ENCODE measurements at places on chromosomes 7 and 10.

DNA sequence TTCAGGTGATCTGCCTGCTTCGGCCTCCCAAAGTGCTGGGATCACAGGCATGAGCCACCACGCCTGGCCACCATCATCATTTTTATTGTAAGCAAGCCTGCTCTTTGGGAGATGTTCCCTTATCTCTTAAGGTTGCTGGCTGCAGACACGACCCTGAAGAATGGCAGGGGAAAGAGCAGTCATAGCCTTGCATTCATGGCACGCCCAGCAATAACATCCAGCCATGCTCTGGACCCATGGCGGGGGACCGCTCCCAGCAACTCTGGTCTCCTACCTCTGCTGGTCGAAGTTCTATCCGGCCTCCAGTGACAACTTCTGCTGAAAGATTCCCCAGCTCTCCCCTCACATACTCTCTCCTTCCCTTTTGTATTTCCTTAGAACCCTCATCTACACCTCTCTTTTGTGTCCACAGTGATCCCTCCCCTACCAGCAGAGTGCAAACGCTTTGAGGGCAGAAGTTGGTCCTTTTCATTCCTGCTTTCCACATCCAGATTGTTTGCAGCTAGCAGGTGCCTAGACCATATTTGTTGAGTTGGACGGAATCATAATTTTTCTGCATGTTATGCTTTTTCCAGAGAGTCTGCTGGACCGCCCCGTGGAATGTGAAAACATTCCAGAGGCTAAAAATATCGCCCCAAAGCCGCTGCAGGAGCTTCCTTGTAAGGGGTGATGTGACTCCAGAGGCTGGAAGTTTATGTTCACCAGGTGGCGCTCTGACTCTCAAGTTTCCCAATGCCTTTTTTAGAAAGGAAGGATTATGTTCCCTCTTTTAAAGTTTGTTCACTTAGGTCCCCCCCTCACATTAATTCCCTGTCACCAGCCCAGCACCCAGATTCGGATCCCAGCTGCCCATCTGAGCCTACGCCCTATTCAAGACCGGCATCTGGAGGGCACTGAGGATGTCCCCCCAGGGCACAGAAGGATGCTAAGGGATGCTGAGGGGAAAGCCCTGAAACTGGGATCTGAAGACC, 4.3 kb upstream of the MARVELD1 start:
- no peak for DNase-seq

DNA sequence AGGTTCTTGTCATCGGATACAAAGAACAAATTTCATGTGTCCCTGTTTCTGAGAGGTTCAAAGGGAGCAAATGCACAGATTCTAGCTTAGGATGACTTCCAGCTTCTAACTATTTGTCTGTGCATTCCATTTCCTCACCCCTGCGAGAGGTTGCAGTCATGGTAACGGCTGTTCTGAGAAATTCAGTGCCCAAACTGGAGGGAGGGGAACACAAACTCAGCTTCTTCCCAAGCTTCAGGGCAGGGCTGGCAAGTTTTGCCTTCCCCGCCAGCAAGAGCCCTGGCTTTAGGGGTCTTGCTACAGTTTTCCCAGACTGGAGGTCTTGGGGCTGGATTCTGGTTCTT, 11.1 kb downstream of the FAS start:
- DNase-seq: no peak

DNA sequence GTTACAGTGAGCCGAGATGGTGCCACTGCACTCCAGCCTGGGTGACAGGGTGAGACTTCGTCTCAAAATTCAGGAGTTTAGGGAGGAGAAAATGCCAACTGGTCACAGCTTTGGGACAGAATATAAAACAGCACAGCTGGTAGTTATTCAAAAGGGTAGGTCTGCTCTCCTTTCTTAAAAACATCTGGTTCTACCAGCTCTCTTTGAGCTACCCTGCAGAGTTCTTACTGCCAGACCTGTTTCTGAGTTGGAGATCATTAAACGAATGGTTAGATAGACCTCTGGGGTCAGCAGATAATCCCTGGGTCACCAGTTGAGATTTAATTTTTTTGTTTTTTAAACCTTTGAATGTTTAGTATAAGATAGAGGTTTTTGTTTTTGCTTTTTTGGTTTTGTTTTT, 52.6 kb downstream of the MCU start:
- DNase-seq: no peak

GRCh38 chr10:97517778-97518300, 19.1 kb downstream of the UBTD1 start:
- DNase-seq: no peak
